ENCODE measurements at places on chromosomes 1 and 21.

GRCh38 chr1:248858096-248858890 lies 592 bp downstream of the ZNF692 start:
- peak; percentile 75 for DNase-seq

GRCh38 chr1:101365878-101366277 lies 129.1 kb downstream of the S1PR1 start:
- DNase-seq, result no peak

DNA sequence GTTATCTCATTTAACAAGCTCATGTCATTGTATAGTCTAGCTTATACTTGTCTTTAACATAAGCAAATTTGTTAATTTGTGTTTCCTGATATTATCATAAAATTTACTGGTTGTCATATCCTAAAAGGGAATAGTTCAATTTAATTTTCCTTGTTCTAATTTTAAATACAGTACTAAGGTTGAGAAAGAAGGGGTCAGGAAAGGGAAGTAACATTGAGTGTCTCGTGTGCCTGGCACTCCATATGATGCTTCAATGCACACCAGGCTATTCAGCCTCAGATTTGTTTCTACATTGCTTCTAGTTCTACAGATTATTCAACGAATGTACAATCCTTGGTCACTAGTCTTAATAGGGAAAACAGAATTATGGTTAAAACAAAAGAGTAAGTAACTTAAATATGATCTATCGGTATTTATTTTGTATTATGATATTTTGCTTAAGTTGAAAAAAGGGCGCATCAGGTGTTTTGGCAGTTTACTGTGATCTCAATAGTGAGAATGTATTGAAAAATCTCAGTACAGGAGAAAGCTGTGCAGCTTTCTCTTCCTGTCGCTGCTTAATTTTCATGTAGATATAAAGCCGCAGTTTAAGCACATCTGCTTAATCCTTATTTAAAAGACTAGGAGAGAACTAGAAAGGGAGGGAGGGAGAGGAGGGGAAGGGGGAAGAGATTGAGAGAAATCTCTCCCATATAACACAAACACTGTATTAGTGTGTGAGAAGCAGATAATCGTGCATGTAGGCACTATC lies 13.0 kb downstream of the PTPRC start:
- no peak for DNase-seq

DNA sequence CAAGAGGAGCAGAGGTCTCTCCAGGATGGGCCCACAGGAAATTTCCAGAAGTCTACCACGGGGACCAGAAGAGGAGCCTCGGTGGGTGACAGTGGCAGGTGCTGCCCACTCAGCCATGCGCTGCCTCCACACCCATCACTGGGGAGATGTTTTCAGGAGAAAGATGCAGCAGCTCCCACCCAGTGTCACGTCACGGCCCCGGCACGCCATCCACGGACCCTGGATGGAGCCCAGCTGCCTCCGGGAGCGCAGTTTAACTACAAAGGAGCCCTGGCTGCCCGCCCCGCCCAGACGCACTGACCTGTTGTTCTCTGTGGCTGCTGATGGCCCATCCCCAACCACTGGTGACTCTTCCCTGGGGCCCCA lies 6.8 kb downstream of the TSPEAR start:
- no peak for DNase-seq

DNA sequence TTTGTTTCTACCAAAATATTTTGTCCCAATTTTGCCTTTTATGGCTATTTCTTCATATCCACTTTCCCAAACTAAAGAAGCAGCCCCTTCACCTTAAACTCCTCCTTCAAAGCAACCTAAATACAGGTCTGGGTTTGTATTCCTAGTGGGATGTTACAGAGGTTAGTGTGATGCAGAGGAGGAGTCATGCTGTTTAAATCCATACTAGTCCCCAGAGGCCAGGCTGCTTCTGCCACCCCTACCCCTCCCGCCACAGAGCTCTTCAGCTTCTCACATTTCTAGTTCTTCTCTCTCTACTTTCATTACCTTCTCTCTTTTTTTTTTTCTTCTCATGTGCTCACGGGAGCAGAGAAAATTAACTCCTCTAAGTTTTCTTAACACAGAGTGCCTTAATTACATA lies 29.3 kb downstream of the SELL start:
- DNase-seq, result no peak

DNA sequence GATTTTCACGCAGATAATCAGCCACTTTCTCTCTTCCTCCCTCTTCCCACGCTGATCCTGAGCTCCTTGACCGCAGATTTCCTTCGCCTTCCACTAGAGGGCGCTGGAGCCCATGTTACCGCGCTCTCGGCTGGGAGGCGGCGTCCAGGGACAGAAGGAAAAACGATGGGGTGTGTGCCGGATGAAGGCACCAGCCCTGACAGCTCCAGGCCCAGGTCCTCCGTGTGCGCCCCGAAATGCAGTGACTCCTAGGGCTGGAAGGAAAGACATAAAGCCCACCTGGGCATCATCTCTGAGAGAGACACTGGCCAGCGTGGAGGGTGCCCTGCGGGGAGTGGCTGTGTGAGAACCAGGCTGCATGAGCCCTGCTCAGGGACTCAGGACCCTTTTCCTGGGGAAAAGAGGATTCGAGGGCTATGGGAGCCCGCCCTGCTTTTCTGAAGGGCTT lies 44.9 kb upstream of the CYP2J2 start:
- DNase-seq, result peak; percentile 81

- DNase-seq, result no peak
Observed at GRCh38 chr1:11364170-11364569, 91.2 kb downstream of the UBIAD1 start.
